ENCODE measurements at places on chromosomes 12 and 14.

DNA sequence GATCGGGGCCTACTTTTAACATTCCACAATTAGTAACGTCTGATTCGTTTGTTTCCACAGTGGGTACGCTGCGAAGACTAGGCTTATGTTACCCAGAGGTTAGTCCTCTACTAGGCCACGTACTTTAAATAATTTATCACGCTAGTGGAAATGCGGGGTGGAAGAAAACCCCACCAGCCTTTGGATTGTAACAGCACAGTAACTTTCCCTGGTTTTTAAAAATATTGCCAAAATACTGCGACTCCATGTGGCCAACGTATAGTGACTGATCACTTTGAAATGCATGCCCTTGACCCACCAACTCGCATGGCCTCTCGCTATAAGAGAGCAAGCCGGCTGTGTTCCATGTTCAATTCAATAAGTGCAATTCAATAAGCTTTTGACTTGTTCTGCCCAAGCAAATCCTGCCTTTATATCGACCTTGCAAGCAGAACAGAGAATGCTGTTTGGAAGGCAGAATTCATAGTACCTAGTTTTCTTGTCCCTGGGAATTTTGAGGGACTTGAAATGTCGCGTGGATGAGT lies 882 bp upstream of the GTF2A1 start:
- DNase-seq, result no peak

DNA sequence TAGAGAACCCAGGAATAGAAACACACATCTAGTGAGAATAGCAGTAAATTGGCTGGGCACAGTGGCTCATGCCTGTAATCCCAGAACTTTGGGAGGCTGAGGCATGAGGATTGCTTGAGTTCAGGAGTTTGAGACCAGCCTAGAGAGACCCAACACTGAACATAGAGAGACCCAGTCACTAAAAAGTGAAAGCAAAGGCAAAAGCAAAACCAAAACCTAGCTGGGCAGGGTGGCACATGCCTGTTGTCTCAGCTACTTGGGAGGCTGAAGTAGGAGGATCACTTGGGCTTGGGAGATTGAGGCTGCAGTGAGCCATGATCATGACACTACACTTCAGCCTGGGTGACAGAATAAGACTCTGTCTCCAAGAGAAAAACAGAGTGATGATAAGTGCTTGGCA lies 37.5 kb upstream of the MIS18BP1 start:
- DNase-seq, result no peak

GRCh38 chr14:38253676-38254075 lies 2.2 kb downstream of the CLEC14A start:
- no peak for DNase-seq

DNA sequence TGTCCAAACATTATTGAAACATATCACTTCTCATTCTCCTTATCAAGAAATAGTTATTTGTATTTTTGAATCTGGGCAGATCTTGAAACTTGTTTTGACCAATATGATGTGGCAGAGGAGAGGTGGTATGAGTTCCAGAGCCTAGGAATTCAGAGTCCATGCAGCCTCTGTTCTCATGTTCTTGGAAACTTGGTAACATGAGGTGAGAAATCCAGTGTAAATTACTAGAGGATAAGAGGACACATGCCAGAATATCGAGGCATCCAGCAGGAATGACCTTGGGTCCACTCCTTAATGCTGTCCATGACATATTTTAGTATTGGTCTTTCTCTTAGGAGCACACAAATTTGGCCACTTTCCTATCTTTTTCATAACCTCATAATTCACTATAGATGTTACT lies 1374.6 kb downstream of the FSCB start:
- DNase-seq, result no peak

- DNase-seq, result no peak
Observed at GRCh38 chr14:100588671-100589070, 1.5 kb upstream of the BEGAIN start.

- no peak for DNase-seq
Observed at GRCh38 chr12:123165537-123165936, 14.6 kb upstream of the PITPNM2 start.
